ENCODE measurements at places on chromosomes 4 and X.

DNA sequence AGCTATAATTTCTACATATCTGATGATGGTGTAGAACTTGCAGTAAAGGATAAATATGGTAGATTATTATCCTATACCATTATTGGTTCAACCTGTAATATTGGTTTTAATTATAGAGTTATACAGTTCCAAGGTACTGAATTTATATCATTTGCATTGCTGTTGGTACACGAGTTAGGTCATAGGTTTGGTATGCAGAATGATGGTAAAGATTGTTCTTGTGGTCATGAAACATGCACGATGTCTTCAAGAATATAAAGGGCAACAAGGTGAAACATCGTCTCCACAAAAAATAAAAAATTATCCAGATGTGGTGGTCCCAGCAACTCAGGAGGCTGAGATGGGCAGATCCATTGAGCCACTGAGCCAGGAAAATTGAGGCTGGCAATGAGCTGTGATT lies 99.6 kb downstream of the ADAM29 start:
- H3K4me1 ChIP-seq: no peaks in the 10 kb centered on the region
- H3K4me3 ChIP-seq: no peak overlapping the region
- no peaks in the 10 kb centered on the region for H3K36me3 ChIP-seq
- no peaks in the 10 kb centered on the region for H3K27me3 ChIP-seq

GRCh38 chr4:105088110-105088879 lies 58.4 kb upstream of the TET2 start:
- no peak for DNase-seq
- H3K36me3 ChIP-seq: no peaks in the 10 kb centered on the region
- H3K27ac ChIP-seq: no peak overlapping the region
- peaks cover 16% of the 10 kb centered on the region for H3K27me3 ChIP-seq

- no peaks in the 10 kb centered on the region for H3K4me1 ChIP-seq
- no peak for DNase-seq
- H3K27me3 ChIP-seq: no peaks in the 10 kb centered on the region
- no peak overlapping the region for H3K4me3 ChIP-seq
Measured at GRCh38 chrX:109283870-109284269, 198.0 kb downstream of the GUCY2F start.

DNA sequence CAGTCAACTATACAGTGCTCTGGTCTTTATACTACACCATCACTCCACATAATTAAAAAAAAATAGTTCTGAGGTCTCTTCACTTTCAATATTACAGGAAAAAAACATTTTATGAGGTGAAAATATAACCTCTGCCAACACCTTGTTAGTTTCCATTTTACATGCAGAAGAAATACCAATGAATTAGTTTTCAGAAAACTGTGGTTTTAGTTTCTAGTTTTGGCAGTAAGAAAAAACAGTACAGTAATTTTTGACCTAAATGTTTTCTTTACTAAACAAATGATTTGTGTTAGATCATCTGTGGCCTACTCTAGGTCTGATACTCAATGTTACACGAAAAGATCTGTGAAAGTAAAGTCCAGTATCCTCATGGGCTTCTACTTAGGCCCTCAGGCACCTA lies 10.0 kb downstream of the SULT1E1 start:
- H3K36me3 ChIP-seq: no peaks in the 10 kb centered on the region
- no peaks in the 10 kb centered on the region for H3K4me1 ChIP-seq
- no peak for DNase-seq
- no peaks in the 10 kb centered on the region for H3K27me3 ChIP-seq

DNA sequence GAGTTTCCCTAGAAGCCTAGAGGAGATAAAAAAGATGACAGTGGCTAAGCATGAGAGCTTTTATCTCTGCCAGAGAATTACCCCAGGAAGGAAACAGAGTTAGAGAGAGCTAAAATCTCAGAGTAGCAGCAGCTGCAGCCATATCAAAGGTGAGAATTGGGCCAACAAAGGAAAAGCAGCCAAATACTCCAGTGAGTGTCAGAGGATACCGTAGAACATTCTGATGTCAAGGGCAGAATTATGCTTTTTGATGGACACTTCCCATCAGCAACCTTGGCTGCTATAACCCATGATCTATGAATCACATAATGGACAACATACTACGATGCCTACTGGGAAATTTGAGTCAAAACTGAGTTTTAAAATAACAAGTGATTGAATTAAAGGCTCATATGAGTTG lies 405.8 kb upstream of the CPEB2 start:
- no peaks in the 10 kb centered on the region for H3K36me3 ChIP-seq
- H3K27me3 ChIP-seq: no peaks in the 10 kb centered on the region
- H3K4me1 ChIP-seq: no peaks in the 10 kb centered on the region

GRCh38 chr4:171162478-171162877 lies 650.7 kb upstream of the GALNTL6 start:
- no peaks in the 10 kb centered on the region for H3K4me1 ChIP-seq
- DNase-seq: no peak
- H3K27ac ChIP-seq: no peak overlapping the region
- H3K27me3 ChIP-seq: no peaks in the 10 kb centered on the region
- no peaks in the 10 kb centered on the region for H3K36me3 ChIP-seq

DNA sequence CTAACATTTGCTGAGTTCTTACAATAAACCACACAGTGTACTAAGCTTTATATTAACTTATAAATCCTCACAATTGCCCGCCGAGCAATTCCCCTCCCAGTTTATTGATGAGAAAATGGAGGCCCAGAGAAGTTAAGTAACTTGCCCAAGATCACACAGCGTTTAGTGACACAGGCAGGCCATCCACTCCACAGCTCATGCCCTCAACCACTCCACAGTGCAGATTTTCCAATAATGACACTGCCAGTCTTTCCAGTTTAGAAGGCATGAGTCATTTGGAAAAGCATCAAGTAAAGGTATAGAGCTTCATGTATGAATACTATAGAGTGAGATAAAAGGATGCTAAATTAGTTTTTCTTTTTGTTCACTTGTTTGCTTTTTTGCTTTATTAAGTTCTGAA lies 208.5 kb downstream of the CAMK2D start:
- H3K36me3 ChIP-seq: peaks cover 7% of the 10 kb centered on the region
- H3K27ac ChIP-seq: no peak overlapping the region
- H3K4me3 ChIP-seq: no peak overlapping the region
- H3K27me3 ChIP-seq: no peaks in the 10 kb centered on the region
- peaks cover 1% of the 10 kb centered on the region for H3K4me1 ChIP-seq

GRCh38 chr4:75845992-75846391 lies 56.3 kb downstream of the PPEF2 start:
- H3K27ac ChIP-seq: no peak overlapping the region
- H3K36me3 ChIP-seq: no peaks in the 10 kb centered on the region
- no peak overlapping the region for H3K4me3 ChIP-seq
